HCT116 (cell line): ENCODE measurements at places on chromosomes 4 and X. TPM values are rescaled to one million over a fixed set of nuclear protein-coding genes. Genes with fewer than 3 reads are reported as not detected.

DNA sequence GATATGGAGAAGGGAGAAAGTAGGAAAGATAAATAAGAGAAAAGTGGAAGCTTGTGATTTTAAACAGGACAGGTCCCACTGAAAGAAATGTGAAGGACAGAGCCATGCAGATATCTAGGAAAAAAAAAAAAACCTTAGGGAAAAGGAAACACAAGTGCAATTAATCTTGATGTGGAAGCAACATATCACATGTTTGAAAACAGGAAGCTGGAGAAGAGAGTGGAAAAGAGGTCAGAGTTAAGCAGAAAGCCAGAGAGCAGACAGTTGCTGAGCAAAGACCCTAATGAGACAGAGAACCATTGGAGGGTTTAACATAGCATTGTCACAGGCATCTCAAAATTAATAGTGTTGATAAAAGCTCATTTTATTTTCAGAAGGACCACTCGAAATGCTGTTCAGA is 89.7 kb downstream of the SPOCK3 start:
- H3K27me3 ChIP-seq: no peaks in the 10 kb centered on the region
- H3K27ac ChIP-seq: no peak overlapping the region
- no peak for DNase-seq
- no peak overlapping the region for H3K4me3 ChIP-seq
- H3K4me1 ChIP-seq: no peaks in the 10 kb centered on the region

PRICKLE3 gene
- total RNA-seq: 27.8 TPM

PFKFB1 gene
- total RNA-seq: 0.81 TPM

DNA sequence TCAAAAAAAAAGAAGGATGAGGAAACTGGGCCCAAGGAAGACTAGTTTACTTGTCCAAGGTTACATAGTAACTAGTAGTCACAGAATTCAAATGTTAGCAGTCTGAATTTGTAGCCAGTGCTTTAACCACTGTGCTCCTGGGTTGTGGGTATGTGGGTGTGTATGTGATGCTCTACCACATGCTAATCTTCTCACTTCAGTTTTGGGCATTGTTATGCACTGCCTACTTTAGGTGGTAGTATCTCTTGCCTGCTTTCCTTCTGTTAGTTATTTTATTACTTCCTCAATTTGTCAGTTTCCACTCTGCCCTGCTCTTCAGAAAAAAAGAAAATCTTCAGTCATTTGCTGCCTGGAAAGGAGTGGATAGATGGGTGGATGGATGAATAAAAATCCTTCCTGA is 219.2 kb downstream of the RPA4 start:
- H3K4me3 ChIP-seq: no peak overlapping the region
- no peaks in the 10 kb centered on the region for H3K27me3 ChIP-seq
- H3K36me3 ChIP-seq: no peaks in the 10 kb centered on the region
- no peaks in the 10 kb centered on the region; the same call in 1 of the 2 replicates for H3K4me1 ChIP-seq

KLB gene
- total RNA-seq: not detected

- no peak overlapping the region for H3K4me3 ChIP-seq
- H3K27me3 ChIP-seq: peaks cover 3% of the 10 kb centered on the region; the same call in 1 of the 2 replicates
- no peaks in the 10 kb centered on the region for H3K4me1 ChIP-seq
- no peak for DNase-seq
- no peaks in the 10 kb centered on the region for H3K36me3 ChIP-seq
- H3K27ac ChIP-seq: no peak overlapping the region
Measured at GRCh38 chr4:173506597-173507211, 23.3 kb downstream of the HAND2 start.

DNA sequence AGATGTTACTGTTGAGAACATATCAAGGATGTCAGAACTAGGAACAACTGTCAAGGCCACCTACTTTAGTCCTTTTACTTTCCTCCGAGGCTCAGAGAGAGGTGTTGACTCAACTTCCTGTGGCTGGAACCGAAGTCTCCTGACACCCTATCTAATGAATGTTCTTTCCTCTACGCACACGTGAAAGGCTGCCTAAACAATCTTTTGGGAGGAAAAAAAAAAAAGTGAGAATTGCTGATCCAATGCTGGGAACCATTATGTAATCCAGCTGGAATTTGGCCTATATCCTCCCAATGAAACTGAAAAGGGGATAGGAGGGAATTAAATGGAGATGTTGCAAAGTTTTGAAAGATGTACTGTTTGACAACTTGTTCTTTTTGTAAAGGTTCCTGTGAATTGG is 8.3 kb upstream of the MAP7D3 start:
- no peak overlapping the region for H3K4me3 ChIP-seq
- H3K4me1 ChIP-seq: no peaks in the 10 kb centered on the region
- no peaks in the 10 kb centered on the region for H3K27me3 ChIP-seq
- H3K27ac ChIP-seq: no peak overlapping the region

- H3K4me3 ChIP-seq: no peak overlapping the region
- no peaks in the 10 kb centered on the region for H3K27me3 ChIP-seq
Measured at GRCh38 chr4:131251321-131251720, 1897.8 kb upstream of the PCDH10 start.

DNA sequence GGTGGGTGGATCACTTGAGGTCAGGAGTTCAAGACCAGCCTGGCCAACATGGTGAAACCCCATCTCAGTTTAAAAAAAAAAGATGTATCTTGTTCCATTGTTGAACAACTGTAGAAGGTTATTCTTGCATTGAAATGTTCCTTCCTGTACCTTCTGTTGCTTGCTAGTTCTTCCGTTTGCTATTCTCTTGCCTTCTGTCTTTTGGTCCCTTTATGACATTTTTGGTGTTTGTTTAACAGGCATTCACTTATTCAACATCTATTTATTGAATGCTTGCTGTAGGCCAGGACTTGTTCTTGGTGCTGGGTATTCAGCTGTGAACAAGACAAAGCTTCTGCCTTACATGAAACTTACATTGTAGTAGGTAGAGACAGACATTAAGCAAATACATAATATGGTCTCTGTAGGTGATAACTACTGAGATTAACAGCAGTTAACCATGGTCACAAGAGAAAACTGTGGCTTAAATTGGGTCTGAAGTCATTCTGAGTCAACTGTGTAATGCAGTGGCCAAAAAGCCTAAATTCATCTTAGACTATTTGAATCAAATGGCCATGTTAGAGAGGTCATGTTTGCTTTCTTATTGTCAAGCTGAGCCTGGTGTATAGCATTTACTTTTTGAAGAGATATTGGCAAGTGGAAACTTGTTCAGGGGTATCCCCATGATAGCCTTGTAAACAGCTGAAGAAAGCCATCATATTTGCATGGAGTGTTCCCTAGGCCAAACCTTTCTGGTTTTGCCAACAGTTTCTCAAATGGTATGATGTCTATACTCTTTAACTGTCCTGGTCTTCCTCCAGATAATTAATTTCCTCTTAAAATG is 35.6 kb downstream of the GAB1 start:
- DNase-seq: no peak
- H3K4me1 ChIP-seq: no peaks in the 10 kb centered on the region
- no peaks in the 10 kb centered on the region for H3K36me3 ChIP-seq
- H3K4me3 ChIP-seq: no peak overlapping the region
- H3K27me3 ChIP-seq: no peaks in the 10 kb centered on the region

- H3K27me3 ChIP-seq: no peaks in the 10 kb centered on the region
- no peaks in the 10 kb centered on the region for H3K36me3 ChIP-seq
- DNase-seq: no peak
- no peaks in the 10 kb centered on the region for H3K4me1 ChIP-seq
- no peak overlapping the region for H3K4me3 ChIP-seq
Measured at GRCh38 chr4:171794528-171794927, 18.7 kb upstream of the GALNTL6 start.

NOA1 gene
- total RNA-seq: 38.4 TPM

DNA sequence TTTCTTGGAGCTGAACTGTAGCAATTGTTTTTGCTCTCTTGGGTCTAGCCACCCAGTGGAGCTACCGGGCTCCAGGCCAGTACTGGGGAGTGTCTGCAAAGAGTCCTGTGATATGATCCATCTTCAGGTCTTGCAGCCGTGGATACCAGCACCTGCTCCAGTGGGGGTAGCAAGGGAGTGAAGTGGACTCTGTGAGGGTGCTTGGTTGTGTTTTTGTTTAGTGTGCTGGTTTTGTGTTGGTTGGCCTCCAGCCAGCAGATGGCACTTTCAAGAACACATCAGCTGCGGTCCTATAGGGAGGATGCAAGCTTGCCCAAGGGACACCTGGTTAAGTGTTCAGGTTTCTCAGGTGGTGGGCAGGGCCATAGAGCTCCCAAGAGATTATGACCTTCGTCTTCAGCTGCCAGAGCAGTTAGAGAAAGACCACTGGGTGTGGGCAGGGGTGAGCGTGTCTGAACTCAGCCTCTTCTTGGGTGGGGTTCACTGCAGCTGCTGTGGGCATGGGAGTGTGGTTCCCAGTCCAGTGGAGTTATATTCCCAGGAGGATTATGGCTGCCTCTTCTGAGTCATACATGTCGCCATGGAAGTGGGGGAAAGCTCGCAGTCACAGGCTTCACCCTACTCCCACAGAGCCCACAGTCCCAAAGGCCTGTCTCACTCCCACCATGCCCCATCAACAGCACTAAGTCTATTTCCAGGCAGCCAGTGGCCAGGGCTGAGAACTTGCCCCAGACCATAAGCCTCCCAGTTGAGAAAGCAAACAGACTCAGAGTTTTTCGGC is 811.6 kb downstream of the GLUD2 start:
- H3K27ac ChIP-seq: no peak overlapping the region
- no peaks in the 10 kb centered on the region for H3K36me3 ChIP-seq

APLN gene
- total RNA-seq: 0.22 TPM
